ENCODE measurements at places on chromosomes 6 and 20. TPM values are rescaled to one million over a fixed set of nuclear protein-coding genes. Genes with fewer than 3 reads are reported as not detected.

Gene SUPT3H
- total RNA-seq, result 9.5 TPM

Gene PRSS16
- total RNA-seq, result 1.9 TPM

Gene IMPG1
- not detected for total RNA-seq

Gene LINC00237
- not detected for total RNA-seq

Gene RPL10A
- 1,417 TPM for total RNA-seq

Gene PYGB
- total RNA-seq, result 32.3 TPM

Gene GINS1
- total RNA-seq, result 31.3 TPM

Gene SLC25A27
- total RNA-seq, result not detected

Gene OR14J1
- total RNA-seq, result not detected

Gene DLL1
- total RNA-seq, result 0.50 TPM

Gene MYLK2
- 0.50 TPM for total RNA-seq

Gene FAM83B
- total RNA-seq, result not detected

Gene POPDC3
- not detected for total RNA-seq

Gene GLP1R
- not detected for total RNA-seq

Gene METTL24
- total RNA-seq, result not detected

Gene EFCAB8
- 0.50 TPM for total RNA-seq

Gene FERMT1
- 0.75 TPM for total RNA-seq

Gene HTR1E
- not detected for total RNA-seq

Gene FAM83C
- not detected for total RNA-seq

Gene B3GAT2
- total RNA-seq, result not detected

Gene CST9L
- total RNA-seq, result not detected

Gene PLN
- total RNA-seq, result not detected

Gene IPCEF1
- total RNA-seq, result 9.5 TPM

Gene SLCO4A1
- 58.0 TPM for total RNA-seq

Gene RWDD1
- total RNA-seq, result 40.5 TPM

Gene FUT9
- total RNA-seq, result not detected
